NCI-H1436 (cell line): ENCODE measurements at places on chromosomes 1 and 21.

DNA sequence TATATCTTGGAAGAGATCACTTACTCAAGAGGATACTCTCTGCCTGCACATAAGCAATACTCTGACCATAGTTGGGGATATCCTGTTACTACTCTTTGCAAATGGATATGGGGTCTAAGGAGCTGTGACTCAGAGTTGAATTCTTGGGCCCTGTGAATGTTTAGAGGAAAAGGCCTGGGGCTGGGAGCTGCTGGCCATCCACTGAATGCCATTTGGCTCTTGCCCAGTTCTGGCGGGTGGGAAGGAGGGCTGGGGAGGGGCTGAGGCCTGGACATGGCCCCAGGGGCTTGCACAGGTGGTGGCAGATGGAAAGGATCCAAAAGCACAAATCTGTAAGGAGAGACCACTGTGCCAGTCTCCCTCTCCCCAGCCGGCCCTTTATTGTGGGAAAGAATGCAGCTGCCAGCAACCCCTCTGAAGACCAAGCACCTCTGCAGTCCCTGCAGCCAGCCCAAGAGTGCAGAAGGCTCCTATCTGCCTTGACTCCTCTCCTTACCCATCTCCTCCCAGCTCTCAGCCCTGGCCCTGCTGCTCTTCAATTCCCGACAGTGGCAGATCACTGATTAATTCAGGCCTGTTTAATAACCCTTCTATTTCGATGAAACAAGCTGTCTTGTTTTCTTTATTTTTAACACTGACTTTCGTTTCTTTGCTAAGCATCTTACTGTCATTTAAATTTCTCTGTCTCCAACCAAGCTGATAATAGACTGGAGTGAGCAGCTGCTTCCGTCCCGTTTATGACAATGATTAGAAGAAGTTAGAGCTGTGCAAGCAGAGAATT, 12.1 kb downstream of the PLXNA2 start:
- no peak for DNase-seq

GRCh38 chr1:182927693-182928433, 25.1 kb downstream of the SHCBP1L start:
- DNase-seq, result no peak

- no peak for DNase-seq
Measured at GRCh38 chr1:243706563-243706962, 143.5 kb downstream of the AKT3 start.

- no peak for DNase-seq
Measured at GRCh38 chr1:21783679-21784603, 992 bp upstream of the USP48 start.

DNA sequence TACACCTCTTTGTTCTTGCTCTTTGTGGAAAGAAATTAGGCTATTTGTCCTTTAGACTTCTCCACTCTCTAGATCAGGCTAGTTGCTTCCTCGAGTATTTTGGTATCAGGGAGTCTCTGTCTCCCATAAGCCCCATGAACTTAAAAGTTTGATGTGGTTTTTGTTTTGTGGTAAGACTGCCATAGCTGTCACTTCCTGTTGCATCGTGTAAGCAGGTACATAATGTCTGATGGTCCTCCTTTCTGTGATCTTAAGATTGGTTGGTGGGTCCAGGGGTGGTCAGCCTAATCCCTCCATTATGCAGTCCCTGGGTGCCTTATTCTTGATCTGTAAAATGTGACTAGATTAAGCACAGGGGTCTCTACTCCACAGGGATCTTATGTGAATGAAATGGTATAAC, 23.1 kb downstream of the CD53 start:
- DNase-seq, result no peak

DNA sequence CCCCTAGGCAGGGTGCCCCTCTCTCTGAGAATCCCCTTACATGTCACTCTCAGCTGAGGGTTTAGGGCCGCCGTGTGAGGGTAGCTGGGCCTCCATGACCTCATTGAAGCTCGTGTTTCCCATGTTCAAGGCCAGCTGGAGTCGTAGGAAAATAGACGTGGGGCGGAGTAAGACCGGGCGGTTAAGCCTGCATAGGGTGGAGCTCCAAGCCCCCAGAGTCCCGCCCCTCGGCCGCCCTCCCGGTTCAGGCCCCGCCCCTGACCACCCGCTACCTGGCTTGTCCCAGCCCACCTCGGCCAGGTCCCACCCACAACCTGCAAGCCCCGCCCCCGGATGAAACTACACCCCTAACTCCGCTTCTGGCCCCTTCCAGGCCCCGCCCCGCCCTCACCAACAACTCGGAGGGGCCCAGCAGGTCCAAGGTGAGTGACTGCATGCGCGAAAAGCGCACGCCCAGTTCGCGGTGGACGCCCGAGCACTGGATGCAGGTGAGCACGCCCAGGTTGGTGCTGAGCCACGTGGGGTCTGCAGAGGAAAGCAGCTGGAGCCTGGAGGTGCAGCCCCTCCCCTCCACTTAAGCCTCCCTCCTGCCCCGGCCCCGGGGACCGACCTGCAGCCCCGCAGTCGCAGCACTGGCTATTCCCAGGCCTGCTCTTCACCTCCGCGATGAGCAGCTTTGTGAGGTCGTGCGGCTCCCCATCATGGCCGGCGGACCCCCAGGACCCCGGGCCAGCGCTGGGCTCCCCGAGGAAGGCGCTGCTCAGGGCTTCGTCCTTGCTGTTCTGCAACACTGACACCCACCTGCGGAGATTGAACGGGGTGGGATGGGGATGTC, 12.2 kb upstream of the TCEA3 start:
- DNase-seq, result no peak

DNA sequence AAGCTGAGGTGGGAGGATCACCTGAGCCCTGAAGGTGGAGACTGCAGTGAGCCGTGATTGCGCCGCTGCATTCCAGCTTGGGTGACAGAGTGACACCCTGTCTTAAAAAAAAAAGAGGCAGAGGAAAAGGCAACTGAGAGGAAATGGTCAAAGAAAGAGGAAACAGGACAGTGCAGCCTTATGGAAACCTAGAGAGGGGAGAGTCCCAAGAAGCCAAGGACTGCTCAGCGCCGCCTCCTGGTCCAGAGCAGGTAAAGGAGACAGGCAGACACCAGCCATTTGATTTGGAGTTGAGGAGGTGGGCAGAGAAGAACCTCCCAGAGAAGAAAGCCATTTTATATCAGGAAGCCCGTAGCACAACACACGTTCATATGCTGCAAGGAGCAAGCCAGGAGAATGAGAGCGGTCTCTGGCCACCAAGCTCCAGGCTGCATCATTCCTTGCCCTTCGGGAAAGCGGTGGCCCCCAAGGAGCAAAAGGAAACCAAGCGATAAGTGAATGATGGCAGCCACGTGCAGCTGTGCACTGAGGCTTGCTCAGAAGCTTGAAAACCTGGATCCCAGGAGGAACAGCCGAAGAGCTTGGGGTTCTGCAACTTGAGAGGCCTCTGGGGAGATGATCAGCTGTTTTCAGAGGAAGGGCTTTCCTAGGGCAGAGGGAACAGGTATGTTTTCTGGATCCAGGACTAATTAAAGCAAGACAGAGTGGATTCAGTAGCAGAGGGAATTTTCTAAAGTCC, 33.7 kb downstream of the LRRC42 start:
- DNase-seq, result no peak

GRCh38 chr1:236761397-236762132, 33.5 kb upstream of the MTR start:
- DNase-seq, result no peak

- no peak for DNase-seq
Measured at GRCh38 chr21:38257667-38258066, 876 bp downstream of the KCNJ15 start.

GRCh38 chr1:117555806-117556205, 50.0 kb upstream of the TENT5C start:
- no peak for DNase-seq

GRCh38 chr1:939511-940106, 15.9 kb downstream of the SAMD11 start:
- DNase-seq, result no peak

GRCh38 chr1:2155788-2156187, 38.8 kb downstream of the FAAP20 start:
- no peak for DNase-seq

- DNase-seq, result no peak
Measured at GRCh38 chr1:235918032-235918431, 51.3 kb upstream of the LYST start.
